ENCODE measurements at places on chromosomes 12 and 14.

DNA sequence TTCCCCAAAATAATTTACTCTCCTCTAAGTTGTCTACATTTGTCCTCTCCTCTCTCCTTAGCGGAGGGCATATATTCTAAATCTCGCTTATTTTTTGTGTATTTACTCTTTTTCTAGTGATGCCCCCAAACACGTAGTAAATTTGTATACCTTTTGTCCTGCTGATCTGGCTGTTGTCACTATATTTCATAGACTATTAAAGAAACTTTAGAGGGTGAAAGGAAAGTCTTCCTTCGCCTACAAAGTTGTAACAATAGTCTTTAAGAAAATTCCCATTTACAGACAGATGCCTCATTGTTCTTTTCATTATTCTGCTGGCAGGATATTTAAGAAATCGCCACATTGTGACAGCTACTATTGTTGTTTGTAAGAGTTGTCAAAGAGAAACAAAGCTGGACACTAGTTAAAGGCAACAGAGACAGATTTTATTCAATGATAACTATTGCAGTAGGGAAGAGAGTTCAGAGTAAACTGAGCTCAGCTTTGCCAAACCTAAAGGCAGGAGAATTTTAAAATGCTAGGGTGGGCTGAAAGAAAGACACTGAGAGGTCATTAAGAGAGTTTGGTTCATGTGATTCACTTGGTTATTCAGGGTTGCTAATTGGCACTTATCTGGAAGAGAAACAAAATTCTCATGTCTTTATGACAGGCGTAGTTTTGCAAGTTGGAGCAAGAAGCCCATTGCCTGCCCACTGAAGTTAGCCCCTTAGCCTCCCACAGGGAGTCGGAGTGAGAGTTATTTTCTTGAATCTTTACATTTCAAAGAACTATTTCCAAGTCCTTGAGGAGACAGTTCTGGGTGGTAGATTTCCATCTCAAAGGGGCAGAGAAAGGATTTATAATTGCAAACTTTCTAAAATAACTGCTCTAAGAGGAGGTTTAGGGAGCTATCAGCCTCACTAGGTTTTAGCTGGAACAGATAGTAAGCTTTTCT lies 1272.5 kb upstream of the SEL1L start:
- DNase-seq, result no peak

GRCh38 chr14:101968186-101968585 lies 3.8 kb downstream of the DYNC1H1 start:
- DNase-seq, result no peak

- no peak for DNase-seq
Measured at GRCh38 chr14:68713782-68714181, 79.1 kb downstream of the ZFP36L1 start.

- DNase-seq, result no peak
Measured at GRCh38 chr12:98935847-98936246, 290.8 kb downstream of the APAF1 start.

- DNase-seq, result no peak
Measured at GRCh38 chr12:122395319-122395718, 27.1 kb downstream of the CLIP1 start.

- no peak for DNase-seq
Measured at GRCh38 chr12:51475543-51475942, 50.9 kb downstream of the SLC4A8 start.

DNA sequence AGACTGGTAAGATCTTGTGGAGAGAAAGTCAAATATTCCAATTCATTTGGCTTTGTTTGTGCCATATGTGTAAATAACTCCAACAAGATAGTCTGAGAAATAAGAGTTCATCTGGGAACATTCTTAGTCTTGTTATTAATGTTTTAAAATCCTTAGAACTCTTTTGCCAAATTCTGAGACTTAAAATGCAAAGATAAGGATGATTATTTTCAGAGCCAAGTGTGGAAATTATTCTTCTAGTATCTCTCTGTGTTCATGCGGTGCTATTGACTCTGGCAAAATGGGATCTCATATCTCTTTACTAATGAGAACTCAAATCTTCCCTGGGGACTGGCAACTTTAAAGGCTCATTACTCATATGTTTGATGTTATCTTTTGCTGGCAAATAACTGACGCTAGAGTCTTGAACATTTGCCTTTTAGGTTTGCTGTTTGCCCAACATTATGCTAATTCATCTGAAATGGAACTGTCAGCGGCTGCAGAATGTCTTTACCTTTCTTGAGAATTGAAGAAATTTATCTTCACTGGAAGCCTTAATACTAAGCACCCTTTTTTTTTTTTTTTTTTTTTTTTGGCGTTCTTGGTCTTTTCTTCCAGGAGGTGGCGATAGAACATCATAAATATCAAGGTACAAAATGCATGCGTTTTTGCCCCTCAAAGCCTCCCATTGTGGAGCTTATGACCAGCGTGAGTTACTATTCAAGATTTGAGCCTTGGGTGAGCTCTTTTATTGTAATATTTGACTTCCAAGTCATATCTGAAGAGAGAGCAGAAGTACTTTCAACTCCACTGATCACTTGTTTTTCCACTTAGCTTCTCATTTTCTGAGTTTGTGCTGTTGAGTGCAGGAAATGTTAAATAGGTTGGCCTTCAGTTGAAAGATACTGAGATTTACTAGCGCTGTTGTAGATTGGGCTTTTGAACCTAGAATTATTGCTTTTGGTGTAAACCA lies 86.5 kb downstream of the CAND1 start:
- DNase-seq, result no peak

DNA sequence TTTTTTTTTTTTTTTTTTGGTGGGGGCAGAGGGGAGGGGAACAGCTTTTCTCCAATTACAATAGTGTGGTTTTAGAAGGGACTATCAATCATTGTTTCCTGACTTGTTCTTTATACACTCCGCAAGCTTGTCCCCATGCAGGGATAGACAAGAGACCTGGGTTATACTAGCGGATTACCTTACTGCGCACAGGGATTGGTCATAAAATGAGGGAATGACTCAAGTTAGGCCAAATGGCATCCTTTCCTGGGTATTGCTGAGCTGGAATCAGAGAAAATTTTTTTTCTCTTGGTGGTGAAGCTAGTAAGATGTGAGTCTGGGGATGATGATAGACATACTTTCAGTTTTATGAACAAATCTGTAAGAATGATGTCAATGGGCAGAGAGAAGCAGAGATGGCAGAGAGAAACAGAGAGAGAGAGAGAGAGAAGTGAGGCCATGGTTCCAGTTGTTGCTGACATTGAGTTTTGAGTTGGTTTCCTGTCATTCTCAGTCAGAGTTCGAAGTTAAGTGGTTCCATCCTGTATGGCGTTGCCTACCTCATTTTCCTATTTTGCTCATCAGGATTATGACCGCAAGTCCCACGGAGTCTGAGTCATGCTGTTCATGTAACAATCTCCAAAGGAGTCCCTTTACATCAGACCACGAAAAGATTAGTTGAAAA lies 59.1 kb upstream of the OTOGL start:
- DNase-seq, result no peak

DNA sequence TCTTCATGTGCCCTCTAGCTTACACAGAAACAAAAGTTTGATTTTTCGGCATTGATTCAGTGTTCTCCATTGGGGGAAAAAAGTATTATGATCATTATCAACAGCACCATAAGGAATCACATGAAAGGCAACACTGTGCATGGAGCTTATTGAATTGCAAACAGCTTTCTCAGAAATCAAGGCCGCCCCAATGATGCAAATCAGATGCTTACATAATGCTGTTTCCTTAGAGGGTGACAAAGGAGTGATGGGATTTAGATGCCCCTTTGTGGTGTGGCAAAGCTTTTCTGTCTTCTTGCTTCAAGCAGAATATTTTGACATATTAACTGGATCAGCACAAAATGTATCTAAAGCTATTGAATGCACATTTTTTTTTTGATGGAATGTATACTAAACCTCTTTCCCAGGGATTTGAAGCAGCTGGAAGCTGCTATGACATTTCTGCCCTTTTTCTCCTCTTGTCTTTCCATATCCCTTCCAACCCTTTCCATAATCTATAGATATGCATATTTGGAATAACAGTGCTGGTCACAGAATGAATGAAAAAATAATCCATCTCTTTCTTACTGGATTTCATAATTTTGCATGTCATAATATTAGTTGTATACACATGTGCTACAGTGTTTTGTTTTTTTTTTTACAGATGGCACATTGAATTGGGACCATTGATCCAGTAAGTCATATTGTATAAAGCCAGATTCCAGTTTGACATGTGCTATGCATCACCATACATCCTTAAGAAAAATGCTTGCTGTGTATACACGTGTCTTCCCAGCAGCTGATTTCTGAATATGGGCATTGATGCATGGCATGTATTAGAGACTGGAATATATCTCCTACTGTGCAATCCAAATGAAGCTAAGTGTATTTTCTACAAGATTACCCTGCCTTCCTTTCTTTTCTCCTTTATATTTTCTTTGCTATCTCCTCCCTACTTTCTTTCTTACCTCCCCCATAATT lies 259.7 kb upstream of the DCN start:
- DNase-seq, result no peak

DNA sequence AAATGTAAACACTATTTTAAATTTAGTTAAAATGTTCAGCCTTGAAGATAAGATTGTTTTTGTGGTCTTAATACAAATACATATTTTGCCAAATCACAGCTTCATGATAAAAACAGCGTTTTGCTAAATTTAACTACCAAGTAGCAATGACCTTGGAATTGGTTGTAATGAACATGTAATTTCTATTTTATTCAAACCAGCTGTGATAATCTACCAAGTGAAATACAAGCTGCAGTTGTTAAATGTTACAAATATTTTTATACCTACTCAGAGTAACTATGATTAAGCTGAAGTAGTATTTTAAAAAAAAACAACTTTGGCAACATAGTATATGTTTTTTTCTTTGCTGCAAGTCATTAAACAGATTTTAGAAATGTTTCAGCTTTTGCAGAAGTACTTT lies 96.2 kb downstream of the CPSF2 start:
- DNase-seq, result no peak

GRCh38 chr12:20212658-20213555 lies 155.4 kb upstream of the PDE3A start:
- no peak for DNase-seq

- no peak for DNase-seq
Measured at GRCh38 chr14:21917699-21918436, 244.2 kb upstream of the OR4E1 start.

- no peak for DNase-seq
Measured at GRCh38 chr12:4154672-4155225, 118.8 kb upstream of the CCND2 start.

DNA sequence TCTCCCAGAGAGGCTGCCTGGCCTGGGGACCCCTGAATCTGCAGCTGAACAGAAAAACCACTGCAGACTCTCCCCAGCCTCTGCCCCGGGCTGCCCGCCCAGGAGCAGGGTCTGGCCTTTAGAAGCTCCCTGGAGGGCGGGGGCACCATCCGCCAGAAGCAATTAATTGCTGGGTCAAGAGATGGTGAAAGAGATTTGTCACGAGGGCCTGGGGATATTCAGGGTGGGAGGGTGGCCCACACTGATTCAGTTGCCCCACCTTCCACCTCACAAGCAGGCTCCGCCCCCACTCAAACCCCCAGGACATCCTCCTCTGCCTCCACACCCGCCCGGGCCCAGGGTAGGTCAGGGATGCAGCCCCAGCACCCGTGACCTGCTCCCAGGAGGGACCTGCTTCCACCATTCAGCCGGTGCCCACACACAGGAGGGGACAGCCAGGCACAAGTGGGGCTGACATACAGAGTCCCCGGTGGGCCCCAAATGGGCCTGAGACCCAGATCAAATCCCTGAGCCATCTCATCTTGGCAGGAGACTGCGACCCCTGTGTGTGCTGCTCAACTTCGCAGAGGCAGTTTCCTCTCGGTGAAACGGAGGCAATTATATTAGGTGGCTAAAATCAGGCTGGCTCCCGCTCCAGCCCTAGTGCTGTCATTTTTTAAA lies 23.0 kb downstream of the NCOR2 start:
- DNase-seq, result no peak

GRCh38 chr12:75212072-75212471 lies 2.4 kb upstream of the KCNC2 start:
- DNase-seq, result no peak

GRCh38 chr12:32264961-32265360 lies 134.4 kb upstream of the FGD4 start:
- DNase-seq, result no peak

GRCh38 chr14:63895510-63895909 lies 42.7 kb downstream of the SYNE2 start:
- DNase-seq, result no peak

DNA sequence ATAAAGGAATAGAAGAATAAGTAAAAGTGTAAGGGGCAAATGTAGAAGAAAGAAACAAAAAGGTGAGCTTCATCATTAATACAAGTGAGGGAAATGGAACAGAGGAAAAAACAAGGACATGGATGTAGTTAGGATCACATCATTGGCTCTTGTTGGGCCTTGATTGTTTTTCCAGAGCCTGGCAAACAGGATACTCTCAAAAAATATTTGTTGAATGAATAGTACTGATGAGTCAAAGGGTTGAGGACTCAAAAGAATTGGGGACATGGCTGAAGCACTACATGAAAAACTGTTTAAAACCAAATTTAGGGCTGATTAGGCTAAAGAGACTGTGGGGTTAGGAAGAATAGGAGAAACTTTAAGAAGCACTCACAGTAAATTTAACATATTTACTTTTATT lies 11.4 kb upstream of the SRP54 start:
- no peak for DNase-seq

- no peak for DNase-seq
Measured at GRCh38 chr14:51963286-51963685, 26.1 kb upstream of the RTRAF start.

DNA sequence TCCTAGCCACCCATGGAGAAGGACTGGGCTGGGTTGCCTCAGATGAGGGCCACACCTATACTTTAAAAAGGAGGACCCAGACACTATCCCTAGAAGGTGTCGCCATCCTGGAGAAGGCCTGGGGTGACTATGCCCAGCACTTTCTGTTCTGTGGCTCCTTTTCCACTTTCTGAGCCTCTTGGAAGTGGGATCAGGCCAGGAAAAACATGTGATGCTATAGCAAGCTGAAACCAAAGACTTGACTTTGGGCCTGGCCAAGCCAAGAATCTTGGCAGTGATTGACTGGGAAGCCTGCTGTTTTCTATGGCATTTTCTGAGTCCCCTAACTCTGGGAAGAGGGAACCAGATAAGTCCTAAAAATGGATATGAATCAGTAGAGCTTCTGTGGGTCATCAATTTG lies 332.3 kb downstream of the ZFP36L1 start:
- DNase-seq, result no peak

DNA sequence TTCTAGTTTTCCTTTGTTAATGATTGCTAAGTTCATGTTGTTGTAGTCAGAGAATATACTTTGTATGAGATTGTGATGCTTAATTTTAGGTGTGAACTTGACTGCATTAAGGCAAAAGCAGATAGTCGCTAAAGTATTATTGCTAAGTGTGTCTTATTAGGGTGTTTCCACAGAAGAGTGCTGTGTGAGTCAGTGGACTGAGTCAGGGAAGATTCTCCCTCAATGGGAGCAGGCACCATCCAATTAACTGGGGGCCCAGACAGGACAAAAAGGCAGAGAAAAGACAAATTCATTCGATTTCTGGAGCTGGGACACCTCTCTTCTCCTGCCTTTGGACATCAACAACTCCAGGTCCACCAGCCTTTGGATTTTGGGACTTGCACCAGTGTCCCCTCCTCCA lies 48.5 kb downstream of the BAZ1A start:
- DNase-seq, result no peak

GRCh38 chr12:118063576-118064391 lies 2.8 kb upstream of the WSB2 start:
- DNase-seq, result no peak

Data from D721Med (cell line).